Dermis blood vessel endothelial cell (primary cell): ENCODE measurements at places on chromosomes 11 and 22. TPM values are rescaled to one million over a fixed set of nuclear protein-coding genes. Genes with fewer than 3 reads are reported as not detected.

OVOL1 gene
- not detected in 2 replicates for total RNA-seq

NNMT gene
- total RNA-seq: 182 and 330 TPM in 2 replicates

APOBEC3A gene
- total RNA-seq: not detected in 2 replicates

PDGFD gene
- 22.1 and 34.9 TPM in 2 replicates for total RNA-seq

OR51E2 gene
- not detected in 2 replicates for total RNA-seq

CCDC87 gene
- 0.17 and 0.28 TPM in 2 replicates for total RNA-seq

CATSPER1 gene
- total RNA-seq: 0.34 TPM in 1 of 2 replicates, not detected in the other

OR52K1 gene
- total RNA-seq: not detected in 2 replicates

DNA sequence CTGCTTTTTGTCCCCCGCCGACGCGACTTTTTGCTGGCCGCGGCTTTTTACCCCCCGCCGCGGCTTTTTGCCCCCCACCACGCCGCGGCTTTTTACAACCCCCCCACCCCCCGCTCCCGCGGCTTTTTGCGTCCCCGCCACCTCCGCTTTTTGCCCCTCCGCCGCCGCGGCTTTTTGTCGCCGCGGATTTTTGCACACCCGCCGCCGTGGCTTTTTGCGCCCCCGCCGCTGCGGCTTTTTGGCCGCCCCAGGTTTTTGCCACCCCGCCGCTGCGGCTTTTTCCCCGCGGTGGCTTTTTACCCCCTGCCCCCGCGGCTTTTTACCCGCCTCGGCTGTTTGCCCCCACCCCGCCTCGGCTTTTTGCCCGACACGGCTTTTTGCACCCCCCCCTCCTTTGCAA lies 205.5 kb downstream of the CCT8L2 start:
- DNase-seq: no peak

- DNase-seq: no peak
These were observed 18.5 kb upstream of the TMEM184B start for GRCh38 chr22:38291201-38291777.

DNA sequence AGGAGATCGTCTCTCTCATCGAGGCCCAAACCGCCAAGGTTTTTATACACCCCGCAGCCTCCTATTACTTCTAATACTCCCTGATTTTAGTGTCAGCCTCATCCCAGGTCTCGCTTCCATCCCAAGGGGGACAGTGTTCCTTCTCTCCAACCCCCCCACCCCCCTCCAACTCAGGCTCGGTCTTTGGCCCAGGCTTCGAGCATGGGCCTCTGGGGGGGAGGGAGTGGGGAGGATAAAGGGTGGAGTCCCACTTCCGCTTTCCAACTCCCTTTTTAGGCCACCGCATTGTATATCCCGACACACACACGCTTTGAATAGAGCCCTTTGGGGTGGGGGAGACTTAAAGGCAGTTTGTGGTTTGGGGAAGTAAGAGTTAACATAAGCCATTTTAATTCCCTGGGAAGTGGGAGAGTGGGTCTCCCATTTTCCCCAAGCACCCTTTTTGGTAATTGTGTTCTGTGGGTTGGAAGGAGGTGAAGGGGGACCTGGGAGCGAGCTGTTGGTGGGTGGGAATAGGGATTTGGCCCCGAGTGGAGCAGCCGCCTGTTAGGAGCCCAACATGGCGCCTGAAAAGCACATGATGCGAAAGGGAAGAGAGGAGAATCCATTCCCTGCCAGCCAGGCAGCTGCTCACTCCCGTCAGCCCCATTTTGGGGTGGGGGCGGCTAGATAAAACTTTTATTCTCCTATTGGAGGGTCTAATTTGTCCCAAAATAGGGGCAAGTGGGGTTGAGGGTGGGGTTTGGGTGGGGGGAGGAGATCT lies 844 bp downstream of the PCF11 start:
- DNase-seq: peak; percentile 64

DNA sequence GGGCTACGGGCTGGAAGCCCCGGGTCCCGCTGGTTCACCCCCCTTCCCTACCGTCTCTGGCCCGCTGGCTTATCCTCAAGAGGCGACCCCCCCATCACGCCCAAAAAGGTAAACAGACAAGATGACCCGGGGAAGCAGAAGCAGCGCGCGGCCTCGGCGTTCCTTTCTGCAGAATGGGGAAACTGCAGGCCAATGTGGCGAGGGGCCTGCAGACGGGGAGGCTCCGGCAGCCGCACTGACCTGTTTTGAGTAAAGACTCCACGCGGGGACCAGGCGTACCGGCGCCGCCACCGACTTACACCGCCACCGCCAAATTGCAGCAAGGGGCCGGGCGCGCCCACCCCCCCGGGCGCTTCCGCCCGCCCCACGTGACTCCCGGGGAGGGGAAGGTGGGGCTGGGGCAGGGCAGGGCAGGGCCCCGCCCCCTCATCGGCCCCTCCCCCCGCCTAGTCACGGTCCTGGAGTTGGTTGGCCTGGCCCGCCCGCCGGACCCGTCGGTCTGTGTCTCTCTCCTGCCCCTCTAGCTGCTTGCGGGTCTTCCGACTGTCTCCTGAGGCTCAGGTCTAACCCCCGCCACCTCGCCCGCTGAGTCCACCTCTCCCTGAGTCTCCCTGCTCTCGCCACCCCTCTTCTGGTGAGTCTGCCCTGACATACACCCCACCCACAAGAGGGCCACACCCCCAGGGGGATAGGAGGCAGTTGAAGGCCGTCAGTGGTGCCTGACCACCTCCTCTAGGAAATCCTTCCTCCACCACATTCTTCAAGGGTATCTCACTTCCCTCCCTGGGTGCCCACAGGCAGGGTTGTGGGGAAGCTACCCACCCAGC lies at the start of gene ARAP1:
Gene ARAP1, minus strand, starts transcription at position 321 of the 827 bp plus-strand sequence. CDS start 25,280 bp downstream, outside the sequence.
- peak; percentile 62 for DNase-seq

DNA sequence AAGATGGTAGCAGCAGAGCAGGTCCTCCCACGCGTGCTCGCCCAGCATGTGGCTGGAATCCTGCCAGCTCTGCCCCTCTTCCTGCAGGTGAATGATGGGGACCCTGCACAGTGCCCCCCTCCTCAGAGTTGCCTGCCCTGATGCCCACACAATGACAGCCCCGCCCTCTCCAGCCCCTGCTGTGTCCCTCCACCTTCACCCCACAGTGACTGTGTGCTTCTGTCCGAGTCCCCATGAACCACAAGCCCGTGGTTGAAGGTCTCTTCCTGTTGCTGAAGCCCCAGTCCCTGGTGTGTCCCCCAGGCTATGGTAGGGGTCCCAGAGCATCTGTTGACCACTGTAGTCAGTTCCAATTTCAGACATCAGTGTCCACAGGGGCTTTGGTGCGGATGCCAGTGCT lies 71.0 kb downstream of the BRD1 start:
- no peak for DNase-seq

GRCh38 chr22:18110954-18111758 lies 547 bp downstream of the TUBA8 start:
- DNase-seq: no peak

GRCh38 chr11:134356656-134357544 lies 25.1 kb downstream of the GLB1L2 start:
- no peak for DNase-seq

DNA sequence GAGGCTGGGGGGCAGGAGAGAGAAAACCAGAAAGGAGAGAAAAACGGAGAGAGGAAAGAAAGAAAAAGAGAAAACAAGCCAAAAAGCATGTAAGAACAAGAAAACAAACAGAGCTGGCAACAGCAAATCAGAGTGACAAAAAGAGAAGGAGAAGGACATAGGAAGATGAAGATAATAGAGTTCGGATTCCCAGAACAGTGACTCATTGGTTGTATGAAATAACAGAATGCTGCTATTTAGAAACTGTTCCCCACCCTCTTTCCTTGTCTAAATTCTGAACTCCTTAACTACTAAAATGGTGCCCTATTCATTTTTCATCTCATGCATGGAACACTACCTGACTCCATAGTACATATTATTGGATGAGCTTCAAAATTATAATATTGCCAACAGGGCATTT lies 317.4 kb downstream of the C11orf87 start:
- DNase-seq: no peak

- DNase-seq: no peak
These were observed 83.6 kb downstream of the CLPB start for GRCh38 chr11:72350752-72351151.

GRCh38 chr11:133898770-133899115 lies 53.4 kb upstream of the SPATA19 start:
- no peak for DNase-seq

DNA sequence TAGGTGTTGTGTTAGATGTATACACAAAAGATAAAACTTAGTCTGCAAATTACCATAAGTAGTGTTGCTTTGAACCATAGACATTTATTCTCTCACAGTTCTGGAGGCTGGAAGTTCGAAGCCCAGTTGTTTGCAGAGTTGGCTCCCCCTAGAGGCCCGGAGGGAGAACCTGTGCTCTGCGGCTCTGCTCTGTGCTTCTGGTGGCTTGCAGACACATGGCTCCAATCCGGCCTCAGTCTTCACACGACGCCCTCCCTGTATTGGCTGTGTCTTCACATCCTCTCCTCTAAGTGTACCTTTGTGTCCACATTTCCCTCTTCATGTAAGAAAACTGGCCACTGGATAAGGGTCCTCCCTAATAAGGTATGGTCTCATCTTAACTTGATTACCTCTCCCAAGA lies 128.4 kb downstream of the OPCML start:
- DNase-seq: no peak

- DNase-seq: no peak
These were observed 971.8 kb upstream of the TENM4 start for GRCh38 chr11:80412604-80413003.

DNA sequence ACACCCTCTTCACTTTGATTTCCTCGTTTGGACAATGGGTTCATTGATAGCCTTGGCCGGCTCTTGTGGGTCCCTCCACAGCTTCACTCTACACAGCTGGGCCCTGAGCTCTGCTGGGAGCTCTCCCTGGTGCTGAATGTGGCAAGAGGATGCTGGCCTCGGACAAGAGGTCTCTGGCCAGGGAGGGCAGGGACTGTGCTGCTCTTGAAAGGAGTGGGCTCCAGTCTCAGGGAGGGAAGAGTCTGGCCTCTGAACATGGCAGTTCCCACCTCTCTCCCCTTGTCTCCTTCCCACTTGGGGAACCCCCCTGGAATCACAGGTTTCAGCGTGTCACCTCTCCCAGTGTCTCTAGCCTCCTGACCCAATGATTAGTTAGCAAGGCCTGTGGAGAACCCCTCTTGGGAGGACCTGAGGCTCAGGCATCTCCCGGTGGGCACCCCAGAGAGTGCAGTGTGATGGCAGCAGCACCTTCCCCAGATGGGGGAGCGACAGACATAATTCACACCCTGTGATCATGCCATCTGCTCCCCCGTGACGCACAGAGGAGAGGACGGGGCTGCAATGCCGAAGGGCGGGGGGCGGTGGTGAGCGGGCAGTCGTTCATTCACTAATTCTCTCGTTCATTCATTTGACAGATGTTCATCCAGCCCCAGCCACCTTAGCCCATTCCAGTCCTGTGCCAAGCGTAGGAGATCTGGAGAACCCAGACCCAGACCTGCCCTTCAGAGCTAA lies 2.8 kb upstream of the CABP7 start:
- peak; percentile 88 for DNase-seq
